ENCODE measurements at places on chromosomes 1 and 21.

- DNase-seq: no peak
These were observed 694.1 kb downstream of the USP25 start for GRCh38 chr21:16423921-16424320.

DNA sequence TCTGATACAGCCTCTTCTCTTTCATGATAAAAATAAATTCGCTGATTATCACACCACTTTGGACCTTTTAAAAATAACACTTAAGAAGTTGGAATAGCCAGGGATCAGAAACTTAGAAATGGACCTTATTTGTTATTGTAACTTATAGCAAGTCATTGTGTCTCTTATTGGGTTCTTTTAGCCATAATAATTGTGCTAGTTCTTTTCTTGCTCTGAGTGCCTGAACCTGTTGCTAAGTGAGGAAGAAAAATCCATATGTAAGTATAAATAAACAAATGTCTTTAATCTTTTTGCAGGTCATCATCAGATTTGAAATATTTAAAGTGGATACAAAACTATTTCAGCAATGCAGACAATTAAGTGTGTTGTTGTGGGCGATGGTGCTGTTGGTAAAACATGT, 25.6 kb downstream of the CDC42 start:
- no peak for DNase-seq

DNA sequence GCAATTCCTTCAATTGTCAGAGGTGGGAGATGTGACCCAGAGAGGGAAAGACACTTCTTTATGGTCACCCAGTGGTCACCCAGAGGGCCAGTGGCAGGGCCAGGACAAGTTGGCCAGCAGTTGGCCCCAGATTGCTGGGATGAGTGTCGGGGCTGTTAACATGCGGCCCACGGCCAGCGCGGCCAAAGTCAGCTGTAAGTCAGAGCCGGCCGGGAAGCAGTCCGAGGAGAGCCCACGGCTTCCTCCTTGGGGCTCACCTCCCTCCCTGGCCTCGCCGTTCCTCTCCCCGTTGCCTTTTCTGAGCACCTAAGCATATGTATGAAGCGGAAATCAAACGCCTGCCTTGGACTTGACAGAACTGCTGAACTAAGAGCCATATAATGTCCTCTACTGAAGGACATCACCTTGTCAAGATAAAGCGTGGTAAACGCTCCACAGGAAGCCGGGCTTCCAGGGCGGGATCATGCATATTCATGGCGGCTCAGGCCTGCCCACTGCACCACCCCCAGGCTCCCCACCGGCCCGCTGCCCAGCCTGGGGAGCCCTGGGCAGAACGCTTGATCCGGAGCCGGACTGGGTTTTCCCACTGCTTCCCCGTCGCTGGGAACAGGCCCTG, 245.4 kb upstream of the POU3F1 start:
- peak; percentile 41 for DNase-seq

DNA sequence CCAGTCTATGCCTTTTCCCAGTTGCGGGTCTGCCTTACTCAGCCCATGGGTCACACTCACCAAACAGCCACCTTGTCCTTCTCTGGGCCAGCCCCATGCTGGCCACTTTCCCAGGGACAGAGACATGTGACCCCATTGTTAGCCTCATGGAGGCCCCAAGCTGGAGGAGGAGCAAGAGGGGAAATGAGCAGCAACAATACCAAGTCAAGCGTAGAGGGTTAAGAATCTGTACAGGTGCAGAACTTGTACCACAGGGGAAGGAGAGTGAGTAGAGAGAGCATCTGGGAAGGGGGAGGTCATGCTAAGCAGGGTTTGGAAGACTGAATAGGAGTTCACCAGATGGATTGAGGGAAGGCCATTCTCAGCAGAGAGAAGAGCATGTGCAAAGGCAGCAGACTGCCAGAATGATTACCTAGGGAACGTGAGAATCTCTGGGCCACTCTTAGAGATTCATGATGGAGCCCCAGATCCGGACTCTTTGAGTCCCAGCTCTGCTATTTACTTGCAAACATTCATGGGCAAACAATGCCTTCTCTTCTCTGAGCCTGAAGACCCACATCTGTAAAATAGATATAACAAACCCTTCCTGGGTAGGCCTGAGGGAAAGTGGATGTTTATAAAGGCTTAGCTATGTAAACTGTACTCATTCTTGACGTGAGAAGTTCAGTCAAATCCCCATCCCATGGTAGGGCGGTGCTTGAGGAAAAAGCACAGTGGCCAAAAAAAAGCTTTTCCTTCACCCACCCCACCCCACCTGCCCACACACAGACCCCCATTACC, 2.8 kb upstream of the SLC2A1 start:
- peak; percentile 45 for DNase-seq

DNA sequence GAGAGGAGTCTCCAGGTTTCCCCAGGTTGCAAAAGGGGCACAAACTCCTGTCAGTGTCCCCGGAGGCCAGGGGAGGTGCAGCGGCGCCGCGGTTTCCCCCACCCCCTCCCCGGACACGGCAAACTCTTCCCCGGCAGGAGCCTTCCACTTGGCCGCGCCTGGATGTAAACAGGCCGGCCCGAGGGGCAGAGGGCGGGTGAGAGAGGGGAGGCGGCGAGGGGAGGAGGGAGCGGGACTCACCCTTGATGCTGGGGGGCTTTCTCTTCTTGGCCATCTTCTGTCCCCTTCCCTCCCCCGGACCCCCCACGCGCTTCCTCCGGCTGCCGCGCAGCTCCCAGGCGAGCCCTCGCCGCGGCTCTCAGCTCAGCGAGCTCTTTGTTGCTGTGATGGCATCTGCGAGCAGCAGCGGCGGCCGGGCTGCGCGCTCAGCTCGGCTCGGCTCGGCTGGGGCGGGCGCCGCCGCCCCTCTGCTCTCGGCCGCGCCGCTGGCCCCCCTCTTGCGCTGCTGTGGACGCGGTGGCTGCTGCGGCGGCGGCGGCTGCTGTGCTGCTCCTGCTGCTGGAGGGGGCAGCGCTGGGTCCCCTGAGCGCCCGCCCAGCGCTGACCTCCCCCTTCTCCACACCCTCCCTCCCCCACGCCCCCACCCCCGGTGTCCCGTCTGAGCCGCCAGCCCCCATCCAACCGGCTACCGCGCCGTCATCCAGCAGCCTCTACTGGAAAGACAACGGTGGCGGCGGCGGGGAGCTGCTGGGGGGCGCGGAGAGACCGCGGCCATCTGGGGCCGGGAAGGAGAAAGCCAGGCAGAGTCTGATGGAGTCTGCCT, 4.9 kb upstream of the SLC44A5 start:
- DNase-seq: peak; percentile 89

GRCh38 chr21:45158491-45159423, 84.4 kb downstream of the ADARB1 start:
- no peak for DNase-seq

- no peak for DNase-seq
These were observed 88.3 kb downstream of the HHIPL2 start for GRCh38 chr1:222459652-222460051.

GRCh38 chr1:70327306-70328076, 27.0 kb downstream of the ANKRD13C start:
- DNase-seq: no peak

GRCh38 chr1:247528812-247529474, 7.3 kb downstream of the OR2C3 start:
- DNase-seq: no peak

DNA sequence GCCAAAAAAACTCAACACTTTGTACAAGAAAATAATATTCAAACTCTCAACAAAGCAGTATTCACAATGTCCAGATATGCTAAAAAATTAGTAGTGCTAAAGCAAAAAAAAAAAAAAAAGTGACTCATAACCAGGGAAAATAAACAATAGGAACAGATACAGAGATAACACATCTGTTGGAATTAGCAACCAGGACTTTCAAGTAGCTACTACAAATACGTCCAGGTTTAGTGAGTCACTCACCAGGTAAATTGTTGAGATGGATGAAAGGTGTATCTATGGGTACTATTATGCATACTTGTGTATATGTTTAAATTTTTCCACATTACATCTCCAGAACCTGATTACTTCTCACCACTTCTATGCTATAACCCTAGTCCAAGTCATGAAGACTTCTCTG, 144.8 kb upstream of the SLC35F3 start:
- DNase-seq: no peak

GRCh38 chr1:10561497-10561896, 86.7 kb downstream of the PEX14 start:
- no peak for DNase-seq

- no peak for DNase-seq
These were observed 30.9 kb downstream of the ERG start for GRCh38 chr21:38467374-38467773.

GRCh38 chr1:90726425-90726985, 9.4 kb upstream of the BARHL2 start:
- DNase-seq: no peak

DNA sequence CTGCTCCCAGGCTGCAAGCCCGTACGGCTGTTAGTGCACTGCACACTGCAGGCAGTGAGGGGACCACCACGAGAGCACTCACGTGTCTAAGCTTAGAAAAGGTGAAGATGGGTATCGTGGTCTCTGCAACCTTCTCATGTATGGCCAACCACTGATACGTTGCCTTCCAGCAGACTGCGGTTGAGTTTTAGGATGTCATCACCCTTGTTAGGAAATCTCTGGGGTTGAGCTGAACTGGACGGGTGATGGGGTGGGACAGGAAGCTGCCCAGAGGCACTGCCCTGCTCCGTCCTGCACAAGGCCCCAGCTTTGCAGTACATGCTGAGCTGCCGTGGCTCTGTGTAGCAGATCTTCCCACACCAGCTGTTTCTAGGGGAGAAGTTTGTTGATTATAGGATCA, 43.3 kb downstream of the FAAP20 start:
- no peak for DNase-seq

DNA sequence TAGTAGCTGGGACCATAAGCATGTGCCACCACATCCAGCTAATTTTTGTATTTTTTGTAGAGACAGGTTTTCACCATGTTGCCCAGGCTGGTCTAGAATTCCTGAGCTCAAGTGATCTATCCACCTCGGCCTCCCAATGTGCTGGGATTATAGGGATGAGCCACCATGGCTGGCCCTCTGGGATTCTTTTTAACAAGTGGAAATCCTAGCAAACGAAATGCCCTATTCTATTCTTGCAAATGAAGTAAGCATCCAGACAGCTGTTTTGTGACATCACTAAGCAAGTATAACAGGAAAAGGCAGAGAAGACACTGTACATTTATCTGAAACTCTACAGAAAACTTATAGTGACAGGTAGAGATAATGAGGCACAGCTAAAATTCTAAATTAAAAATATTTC, 86.4 kb downstream of the DDAH1 start:
- DNase-seq: peak; percentile 13

DNA sequence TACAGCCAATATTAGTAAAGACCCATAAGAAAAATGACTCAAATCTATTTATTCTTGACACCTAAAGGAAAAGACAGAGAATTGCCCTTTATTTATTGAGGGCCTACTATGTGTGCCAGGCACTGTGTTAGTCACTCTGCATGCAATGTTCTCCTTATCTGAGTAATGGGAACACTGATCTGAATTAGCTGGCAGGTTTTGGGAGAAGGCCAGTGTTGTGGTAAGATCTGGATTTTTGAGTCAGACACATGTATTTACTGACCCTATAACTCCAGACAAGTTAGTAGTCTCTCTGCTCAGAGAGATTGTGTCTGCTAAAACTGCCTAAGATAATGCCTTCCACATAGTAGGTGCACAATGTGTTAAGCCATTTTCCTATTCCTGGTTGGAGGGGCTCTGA, 17.3 kb downstream of the LCE4A start:
- no peak for DNase-seq

DNA sequence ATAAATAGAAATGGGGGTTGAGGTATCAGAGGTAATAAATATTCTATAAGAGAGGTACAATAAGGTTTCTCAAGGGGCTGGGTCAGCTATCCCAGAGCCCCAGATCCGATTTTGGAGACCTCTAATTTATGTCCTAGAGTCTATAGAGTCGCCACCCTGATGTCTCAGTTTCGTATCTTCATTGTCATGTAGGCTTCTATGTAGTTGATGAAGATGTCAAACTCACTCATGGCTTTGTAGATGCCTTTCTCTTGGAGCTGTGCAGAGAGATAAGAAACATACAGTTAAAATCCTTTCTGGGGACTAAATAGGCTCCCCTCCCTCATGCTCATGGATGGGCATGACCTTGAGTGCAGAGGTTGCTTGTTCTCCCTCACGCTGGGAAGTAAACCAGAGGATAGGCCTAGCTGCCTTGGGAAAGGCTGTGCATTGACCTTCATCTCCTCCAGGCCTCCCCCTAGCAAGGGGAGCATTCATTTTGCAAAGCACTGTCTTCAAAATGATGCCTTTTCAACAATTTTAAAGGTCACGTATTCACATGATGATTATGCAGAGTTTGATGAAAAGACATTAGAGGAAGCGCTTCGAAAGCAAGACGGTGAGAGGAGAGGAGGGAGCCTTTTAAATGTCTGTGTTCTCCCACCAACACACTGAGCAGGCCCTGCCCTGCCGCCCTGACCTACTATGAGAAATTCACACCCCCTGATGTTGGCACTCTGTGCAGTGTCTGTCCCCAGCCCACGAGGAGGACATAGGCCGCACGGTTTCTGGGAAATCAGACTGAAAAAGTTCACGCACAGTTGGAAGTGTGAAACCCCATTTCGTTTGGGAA, 1.9 kb upstream of the IL19 start:
- no peak for DNase-seq

- DNase-seq: no peak
These were observed 17.4 kb downstream of the CNST start for GRCh38 chr1:246583448-246584185.

DNA sequence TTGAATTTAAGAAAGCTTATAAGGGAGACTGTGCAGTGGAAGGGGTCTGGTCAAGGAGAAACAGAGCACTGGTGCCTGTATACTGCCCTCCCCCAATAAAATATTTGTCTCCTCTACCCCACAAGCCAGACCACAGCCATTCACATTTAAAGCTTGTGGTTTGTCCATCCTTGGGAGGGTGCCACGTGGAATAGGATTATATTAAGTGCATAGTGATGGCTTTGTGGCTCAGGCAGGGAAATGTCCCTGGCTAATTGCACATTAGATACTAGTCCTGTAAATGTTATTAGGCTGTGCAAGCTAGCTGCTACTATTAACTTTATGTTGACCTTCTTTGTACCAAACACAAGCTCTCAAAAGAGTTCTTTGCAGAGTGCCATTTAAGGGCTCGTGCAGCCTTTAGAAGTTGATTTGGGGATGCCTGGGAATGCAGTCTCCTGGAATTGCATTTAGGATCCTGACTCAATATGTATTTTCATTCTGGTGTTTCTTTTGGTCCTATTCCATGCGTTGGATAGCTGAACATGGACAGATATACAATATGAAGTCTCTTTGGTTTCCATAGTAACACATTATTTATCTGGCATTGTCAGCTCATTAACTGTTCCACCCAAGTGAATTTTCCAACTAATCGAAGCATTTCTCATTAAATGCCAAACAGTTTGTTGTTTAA, 210.6 kb downstream of the ROR1 start:
- no peak for DNase-seq

GRCh38 chr21:31310750-31311149, 33.3 kb downstream of the TIAM1 start:
- DNase-seq: peak; percentile 33
